ENCODE measurements at places on chromosomes 13 and 19.
A peak's percentile ranks its signal among the peaks of the same experiment; 100 is the strongest.

DNA sequence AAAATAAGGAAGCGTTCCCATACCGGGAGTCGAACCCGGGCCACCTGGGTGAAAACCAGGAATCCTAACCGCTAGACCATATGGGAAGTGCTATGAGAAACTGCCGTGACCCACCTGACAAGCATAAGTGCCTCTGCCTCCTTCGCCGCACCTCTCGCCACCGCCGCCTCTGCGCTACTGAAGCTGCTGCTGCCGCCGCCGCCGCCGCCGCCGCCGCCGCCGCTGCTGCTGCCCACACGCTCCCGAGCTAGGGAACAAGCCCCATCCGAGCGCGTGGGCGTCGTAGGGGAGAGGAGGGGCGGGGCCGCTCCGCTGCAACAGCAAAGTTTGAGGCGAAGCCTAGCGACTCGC lies 610 bp upstream of the WBP4 start:
- H3K4me3 ChIP-seq, result peak overlapping the region; percentile 99
- peaks cover 28% of the 10 kb centered on the region for H3K4me1 ChIP-seq
- ATAC-seq, result peak; percentile 55
- no peaks in the 10 kb centered on the region for H3K27me3 ChIP-seq
- H3K27ac ChIP-seq, result peak overlapping the region; percentile 100
- H3K36me3 ChIP-seq, result peaks cover 57% of the 10 kb centered on the region

- no peaks in the 10 kb centered on the region for H3K27me3 ChIP-seq
- peaks cover 19% of the 10 kb centered on the region for H3K4me1 ChIP-seq
- ATAC-seq, result peak; percentile 8
- H3K36me3 ChIP-seq, result no peaks in the 10 kb centered on the region
Observed at GRCh38 chr19:13163609-13164342, 13.6 kb downstream of the IER2 start.

DNA sequence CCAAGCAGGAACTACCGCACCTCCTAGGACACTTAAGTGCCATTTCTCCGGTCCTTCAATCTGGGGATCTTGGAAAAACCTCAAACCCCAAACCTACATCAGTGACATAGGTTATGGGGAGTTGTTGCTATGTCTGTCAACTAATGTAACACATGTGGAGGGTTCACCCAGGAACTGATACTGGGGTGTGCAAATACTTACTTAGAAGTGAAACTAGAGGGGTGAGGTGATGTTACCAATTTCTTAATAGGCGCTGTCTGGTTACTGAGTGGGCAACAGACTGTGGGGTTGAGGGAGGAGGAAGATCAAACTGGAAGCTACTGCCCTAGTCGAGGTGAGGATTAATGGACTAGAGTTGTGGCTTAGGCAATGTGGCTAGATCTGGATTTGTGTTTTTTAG lies 1.9 kb downstream of the ZNF586 start:
- peak overlapping the region; percentile 85 for H3K4me3 ChIP-seq
- no peak overlapping the region for H3K27ac ChIP-seq
- ATAC-seq, result no peak
- H3K36me3 ChIP-seq, result peaks cover 67% of the 10 kb centered on the region
- no peaks in the 10 kb centered on the region for H3K27me3 ChIP-seq
- peaks cover 22% of the 10 kb centered on the region for H3K4me1 ChIP-seq

GRCh38 chr13:39381456-39381855 lies 221.5 kb downstream of the LHFPL6 start:
- no peaks in the 10 kb centered on the region for H3K4me1 ChIP-seq
- peaks cover 6% of the 10 kb centered on the region for H3K27me3 ChIP-seq
- H3K4me3 ChIP-seq, result no peak overlapping the region

DNA sequence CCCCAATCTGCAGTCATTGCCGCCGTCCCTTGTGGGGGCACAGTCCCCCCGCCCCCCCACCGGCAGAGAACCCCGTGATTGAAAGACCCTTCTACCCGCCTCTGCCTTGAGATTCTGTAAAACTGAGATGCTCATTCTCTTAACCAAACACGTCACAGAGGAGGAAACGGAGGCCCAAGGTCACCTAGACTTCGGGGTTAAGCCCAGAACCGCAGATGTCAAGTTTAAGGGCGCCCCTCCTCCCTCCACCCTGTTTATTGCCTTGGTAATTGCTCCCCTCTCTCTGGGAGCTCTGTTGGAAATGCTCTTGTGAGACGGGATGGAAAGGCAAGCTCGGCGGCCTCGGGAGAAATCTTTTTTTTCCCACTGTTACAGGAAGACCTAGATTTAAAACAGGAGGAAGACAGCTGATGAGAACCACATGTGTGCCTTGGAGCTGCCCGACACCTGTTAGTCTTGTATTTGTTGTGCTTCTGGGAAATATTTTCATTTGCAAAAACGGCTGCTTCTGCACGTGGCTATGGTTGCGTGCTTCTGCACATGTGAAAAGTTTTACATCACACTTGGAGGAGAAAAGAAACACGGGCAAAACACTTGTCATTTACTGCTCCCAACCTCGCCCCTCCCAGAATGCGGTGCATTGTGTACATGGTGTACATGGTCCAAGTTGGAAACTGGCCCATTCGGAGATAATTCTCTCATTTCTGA lies 1.1 kb upstream of the MED26 start:
- H3K4me1 ChIP-seq, result peaks cover 24% of the 10 kb centered on the region
- H3K4me3 ChIP-seq, result peak overlapping the region; percentile 87
- H3K27me3 ChIP-seq, result no peaks in the 10 kb centered on the region
- H3K27ac ChIP-seq, result peak overlapping the region; percentile 93

GRCh38 chr19:13008926-13009787 lies 13.9 kb downstream of the NFIX start:
- H3K36me3 ChIP-seq, result peaks cover 7% of the 10 kb centered on the region
- no peak overlapping the region for H3K4me3 ChIP-seq
- peaks cover 27% of the 10 kb centered on the region for H3K27me3 ChIP-seq
- no peak overlapping the region for H3K27ac ChIP-seq

GRCh38 chr13:29520671-29521070 lies 74.8 kb downstream of the SLC7A1 start:
- no peak overlapping the region for H3K4me3 ChIP-seq
- no peaks in the 10 kb centered on the region for H3K27me3 ChIP-seq
- H3K36me3 ChIP-seq, result peaks cover 99% of the 10 kb centered on the region
- peaks cover 5% of the 10 kb centered on the region for H3K4me1 ChIP-seq
- ATAC-seq, result no peak

- H3K4me1 ChIP-seq, result peaks cover 24% of the 10 kb centered on the region
- peak within 1 kb of the TSS; percentile 98 for H3K4me3 ChIP-seq
- ATAC-seq, result peak; percentile 47
- no peaks in the 10 kb centered on the region for H3K27me3 ChIP-seq
- peaks cover 40% of the 10 kb centered on the region for H3K36me3 ChIP-seq
- H3K27ac ChIP-seq, result peak within 1 kb of the TSS; percentile 89
Observed at GRCh38 chr13:114132419-114133121, at the start of gene RASA3. Gene RASA3, minus strand, starts transcription at chr13:114132623. Its CDS starts 134 bp downstream, at chr13:114132489.

Data from activated T-helper 17 cell treated with anti-CD3 and anti-CD28 coated beads, Interleukin-2, amount 50 U/mL, for 72 hours (primary cell).